ENCODE measurements at places on chromosomes 3 and 15. TPM values are rescaled to one million over a fixed set of nuclear protein-coding genes. Genes with fewer than 3 reads are reported as not detected.
A peak's percentile ranks its signal among the peaks of the same experiment; 100 is the strongest.

DNA sequence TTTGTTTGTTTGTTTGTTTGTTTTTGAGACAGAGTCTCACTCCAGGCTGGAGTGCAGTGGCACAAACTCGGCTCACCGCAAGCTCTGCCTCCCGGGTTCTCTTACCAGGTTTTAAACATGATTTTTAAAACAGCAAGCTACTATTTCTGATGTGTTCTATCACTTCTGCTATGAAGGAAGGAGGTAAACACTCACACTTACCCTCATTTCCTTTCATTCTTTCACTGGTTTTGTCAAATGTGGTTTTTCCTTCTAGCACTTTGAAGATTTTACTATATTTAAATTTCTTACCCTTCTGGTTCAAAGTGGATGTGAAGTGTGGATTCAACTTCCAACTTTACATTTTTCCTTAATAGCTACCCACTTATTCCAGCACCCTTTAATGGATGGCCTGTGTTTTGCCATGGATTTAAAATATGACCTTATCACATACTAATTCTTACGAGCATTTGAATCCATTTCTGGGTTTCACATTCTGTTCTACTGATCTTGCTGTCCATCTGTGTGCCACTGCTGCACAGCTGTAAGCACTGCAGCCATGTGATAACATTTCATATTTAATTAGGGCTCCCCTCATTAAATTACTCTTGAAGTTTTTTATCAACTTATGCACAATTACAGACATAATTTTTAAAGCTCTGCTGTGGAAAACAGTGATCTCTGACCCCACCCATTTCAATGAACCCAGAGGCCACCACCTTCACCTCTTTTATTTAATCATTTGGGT lies 42.3 kb downstream of the TXNRD3 start:
- no peak overlapping the region for H3K4me3 ChIP-seq
- no peak overlapping the region for H3K27ac ChIP-seq
- no peak for DNase-seq

DNA sequence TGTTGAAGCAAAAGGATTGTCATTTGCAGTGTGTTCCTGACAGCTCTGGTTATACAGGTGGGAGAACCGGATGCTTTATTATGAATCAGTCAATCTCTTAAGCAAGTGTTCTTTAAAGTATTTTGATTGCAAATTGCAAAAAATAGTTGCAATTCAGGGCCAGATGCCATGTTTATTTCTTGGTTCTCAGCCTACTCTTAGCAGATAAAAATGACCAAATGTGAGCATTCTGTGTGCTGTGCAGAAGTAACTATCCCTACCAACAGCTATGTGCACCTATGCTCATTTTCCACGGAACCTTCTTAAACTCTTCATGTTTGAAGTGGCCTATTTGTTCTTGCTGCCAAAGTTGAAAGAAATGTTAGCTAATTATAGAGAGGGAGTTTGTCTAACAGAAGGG lies 262.3 kb upstream of the RASGRP1 start:
- H3K4me1 ChIP-seq, result no peaks in the 10 kb centered on the region
- no peaks in the 10 kb centered on the region for H3K27me3 ChIP-seq
- H3K36me3 ChIP-seq, result no peaks in the 10 kb centered on the region
- no peak overlapping the region for H3K27ac ChIP-seq
- no peak for DNase-seq

DNA sequence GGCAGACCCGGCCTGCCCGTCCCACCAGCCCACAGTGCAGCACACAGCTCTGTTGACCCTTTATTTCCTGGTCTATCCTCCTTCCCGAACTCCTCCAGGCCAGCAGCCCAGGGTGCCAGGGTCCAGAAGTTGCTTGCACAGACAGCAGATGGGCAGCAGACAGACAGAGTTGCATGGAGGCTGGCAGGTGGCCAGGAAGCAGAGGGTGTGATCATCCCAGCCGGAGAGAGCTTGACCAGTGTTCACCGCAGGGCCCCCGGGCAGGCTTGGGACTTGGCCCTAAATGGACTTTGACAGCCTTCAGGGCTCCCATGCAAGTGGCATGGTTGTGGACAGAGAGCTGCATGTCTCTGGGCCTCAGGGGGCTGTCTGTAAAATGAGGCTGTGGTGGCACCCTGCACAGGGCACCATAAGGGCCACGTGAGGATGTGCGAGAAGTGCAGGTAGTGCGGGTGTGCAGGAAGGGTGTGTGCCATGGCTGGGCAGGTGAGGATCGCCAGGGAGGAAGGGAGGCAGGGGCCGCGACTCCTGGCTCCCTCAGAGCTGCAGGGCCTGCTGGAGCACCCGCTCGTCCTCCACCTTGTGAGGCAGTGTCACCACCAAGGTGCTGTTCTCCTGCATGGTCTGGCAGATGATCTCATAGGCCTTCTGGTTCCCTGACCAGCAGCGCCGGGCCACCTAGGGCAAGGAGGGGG lies 6.3 kb upstream of the ZXDC start:
- no peak overlapping the region for H3K27ac ChIP-seq
- no peak overlapping the region for H3K4me3 ChIP-seq
- H3K4me1 ChIP-seq, result peaks cover under 1% of the 10 kb centered on the region

- no peak for DNase-seq
- no peaks in the 10 kb centered on the region for H3K36me3 ChIP-seq
- peaks cover 4% of the 10 kb centered on the region for H3K27me3 ChIP-seq
- no peaks in the 10 kb centered on the region for H3K4me1 ChIP-seq
Measured at GRCh38 chr3:130820976-130821375, 72.9 kb upstream of the ATP2C1 start.

DNA sequence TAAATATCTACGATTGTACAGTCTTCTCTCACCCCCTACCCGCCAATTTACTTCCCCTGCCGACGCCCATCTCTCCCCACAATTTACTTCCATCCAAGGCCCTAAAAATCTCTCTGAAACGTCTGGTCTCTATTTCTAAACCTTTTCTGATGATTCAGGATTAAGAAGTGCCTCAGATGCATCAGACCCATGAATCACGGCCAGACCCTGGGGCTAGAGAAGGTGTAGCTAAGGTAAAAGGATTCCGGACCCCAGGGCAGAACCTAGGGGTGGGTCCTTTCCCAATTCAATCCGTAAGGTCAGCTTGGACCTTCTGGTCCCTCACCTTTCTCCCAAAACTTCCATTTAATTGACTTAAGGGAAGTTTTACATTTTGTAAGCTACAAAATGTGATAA lies 46.4 kb downstream of the LRIG1 start:
- no peak for DNase-seq
- no peak overlapping the region for H3K4me3 ChIP-seq
- no peak overlapping the region for H3K27ac ChIP-seq

GRCh38 chr15:67304778-67305177 lies 50.2 kb downstream of the IQCH start:
- no peak for DNase-seq
- H3K27ac ChIP-seq, result no peak overlapping the region
- H3K36me3 ChIP-seq, result no peaks in the 10 kb centered on the region
- no peak overlapping the region for H3K4me3 ChIP-seq
- no peaks in the 10 kb centered on the region for H3K4me1 ChIP-seq

DNA sequence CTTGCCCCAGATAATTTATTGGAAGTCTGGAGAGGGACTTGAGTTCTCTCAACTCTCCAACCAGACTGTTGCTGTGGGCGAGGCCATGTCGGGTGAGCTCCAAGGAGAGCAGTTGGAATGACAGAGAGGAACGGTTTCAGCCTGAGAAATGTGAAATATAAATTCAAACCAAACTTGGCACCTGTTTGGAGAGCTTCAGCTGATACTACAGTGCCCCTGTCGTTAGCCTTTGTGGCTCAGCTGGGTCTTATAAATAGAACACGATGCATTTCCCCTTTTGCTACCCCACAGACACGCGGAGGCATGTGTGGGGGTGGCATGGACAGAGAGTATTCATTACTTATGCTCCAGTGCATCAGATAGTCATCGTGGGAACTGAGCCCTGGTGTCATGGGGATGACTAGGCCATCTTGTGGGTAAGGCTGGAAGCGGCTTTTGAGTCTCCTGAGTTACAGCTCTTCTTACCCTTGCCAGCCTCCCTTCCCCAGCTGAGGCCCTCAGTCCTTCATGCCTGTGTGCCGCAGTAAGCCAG lies 15.6 kb downstream of the SMAD3 start:
- no peaks in the 10 kb centered on the region for H3K36me3 ChIP-seq
- peak; percentile 96 for DNase-seq
- H3K4me1 ChIP-seq, result peaks cover 96% of the 10 kb centered on the region
- no peaks in the 10 kb centered on the region for H3K27me3 ChIP-seq
- peak overlapping the region; percentile 97 for H3K27ac ChIP-seq

The ANKRD34C gene
- polyA plus RNA-seq, result not detected

GRCh38 chr15:31379042-31379441 lies 52.4 kb downstream of the KLF13 start:
- peaks cover 55% of the 10 kb centered on the region for H3K36me3 ChIP-seq
- H3K27me3 ChIP-seq, result no peaks in the 10 kb centered on the region
- peak overlapping the region; percentile 56 for H3K27ac ChIP-seq

DNA sequence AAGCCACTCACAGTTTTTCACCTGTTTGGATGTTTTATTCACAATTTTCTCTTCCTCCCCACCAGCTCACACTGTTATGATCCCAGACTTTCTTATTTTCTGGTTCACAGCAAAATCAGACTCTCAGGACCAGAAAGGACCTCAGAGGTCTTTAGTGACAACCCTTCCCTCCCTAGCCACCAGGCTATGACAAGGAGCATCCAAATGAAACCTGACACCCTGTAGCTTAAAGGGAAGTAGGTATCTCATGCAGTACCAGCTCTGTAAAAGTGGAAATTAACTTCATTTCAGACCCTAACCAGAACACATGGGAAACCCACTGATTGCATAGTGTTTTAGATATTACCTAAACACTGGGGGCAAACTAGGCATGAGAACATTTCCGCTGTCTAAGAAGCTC lies 45.3 kb downstream of the ATP13A5 start:
- no peaks in the 10 kb centered on the region for H3K4me1 ChIP-seq
- no peaks in the 10 kb centered on the region for H3K27me3 ChIP-seq
- DNase-seq, result no peak
- no peaks in the 10 kb centered on the region for H3K36me3 ChIP-seq

GRCh38 chr15:52023169-52023922 lies 4.3 kb downstream of the MAPK6 start:
- no peak for DNase-seq
- H3K36me3 ChIP-seq, result no peaks in the 10 kb centered on the region
- H3K27me3 ChIP-seq, result no peaks in the 10 kb centered on the region
- peaks cover 26% of the 10 kb centered on the region for H3K4me1 ChIP-seq

The CNTN4 gene
- not detected for polyA plus RNA-seq

The NANOGP8 gene
- not detected for polyA plus RNA-seq

DNA sequence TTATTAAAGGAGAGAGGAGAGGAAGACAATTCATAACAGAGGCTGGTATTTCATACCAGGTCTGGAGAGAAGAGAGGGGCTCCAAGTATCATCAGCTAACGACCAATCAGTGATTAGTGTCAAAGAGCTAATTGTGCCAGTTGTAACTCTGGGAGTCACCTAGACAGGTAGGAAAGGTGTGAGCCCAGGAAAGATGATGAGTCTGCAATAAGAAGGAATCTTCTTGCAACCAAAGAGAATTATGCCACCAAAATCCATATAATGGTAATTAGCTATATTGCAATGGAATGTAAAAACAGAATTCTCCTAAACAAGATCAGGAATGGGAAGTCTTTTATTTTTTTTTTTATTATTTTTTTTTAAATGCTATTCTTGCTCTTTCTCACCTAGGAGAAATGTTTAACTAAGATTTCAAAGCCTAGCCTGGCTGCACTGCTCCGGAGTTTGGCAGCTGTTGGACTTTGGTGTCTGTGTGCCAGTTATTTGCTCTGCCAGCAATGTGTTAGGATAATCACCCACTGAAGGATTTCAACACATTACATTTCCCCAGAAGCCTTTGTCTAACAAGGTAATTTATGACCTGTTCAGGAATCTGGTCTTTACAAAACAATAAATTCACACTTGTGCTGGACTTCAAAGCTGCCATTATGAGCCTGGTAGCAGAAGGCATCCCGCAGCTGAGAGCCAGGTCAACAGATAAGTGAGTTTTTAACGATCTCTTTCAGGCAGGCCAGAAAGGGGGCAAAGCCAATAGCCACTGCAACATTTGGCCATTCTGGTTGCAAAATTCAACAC lies 89.4 kb downstream of the FOXB1 start:
- H3K4me1 ChIP-seq, result no peaks in the 10 kb centered on the region
- H3K27ac ChIP-seq, result no peak overlapping the region
- H3K27me3 ChIP-seq, result no peaks in the 10 kb centered on the region
- H3K4me3 ChIP-seq, result no peak overlapping the region

The PPP1R14D gene
- 0.19 TPM for polyA plus RNA-seq

The TRIM42 gene
- polyA plus RNA-seq, result not detected

- DNase-seq, result no peak
- no peaks in the 10 kb centered on the region for H3K36me3 ChIP-seq
- no peak overlapping the region for H3K27ac ChIP-seq
- H3K27me3 ChIP-seq, result no peaks in the 10 kb centered on the region
Measured at GRCh38 chr3:187957165-187957581, 196.8 kb upstream of the LPP start.

The ZNF660 gene
- polyA plus RNA-seq, result 0.92 TPM

The ECE2 gene
- polyA plus RNA-seq, result not detected

GRCh38 chr3:149473357-149474249 lies 894 bp upstream of the TM4SF4 start:
- H3K27ac ChIP-seq, result no peak overlapping the region
- H3K4me3 ChIP-seq, result no peak overlapping the region
- no peaks in the 10 kb centered on the region for H3K36me3 ChIP-seq
- no peaks in the 10 kb centered on the region for H3K27me3 ChIP-seq
